ENCODE measurements at places on chromosomes 13 and 19.
A peak's percentile ranks its signal among the peaks of the same experiment; 100 is the strongest.

DNA sequence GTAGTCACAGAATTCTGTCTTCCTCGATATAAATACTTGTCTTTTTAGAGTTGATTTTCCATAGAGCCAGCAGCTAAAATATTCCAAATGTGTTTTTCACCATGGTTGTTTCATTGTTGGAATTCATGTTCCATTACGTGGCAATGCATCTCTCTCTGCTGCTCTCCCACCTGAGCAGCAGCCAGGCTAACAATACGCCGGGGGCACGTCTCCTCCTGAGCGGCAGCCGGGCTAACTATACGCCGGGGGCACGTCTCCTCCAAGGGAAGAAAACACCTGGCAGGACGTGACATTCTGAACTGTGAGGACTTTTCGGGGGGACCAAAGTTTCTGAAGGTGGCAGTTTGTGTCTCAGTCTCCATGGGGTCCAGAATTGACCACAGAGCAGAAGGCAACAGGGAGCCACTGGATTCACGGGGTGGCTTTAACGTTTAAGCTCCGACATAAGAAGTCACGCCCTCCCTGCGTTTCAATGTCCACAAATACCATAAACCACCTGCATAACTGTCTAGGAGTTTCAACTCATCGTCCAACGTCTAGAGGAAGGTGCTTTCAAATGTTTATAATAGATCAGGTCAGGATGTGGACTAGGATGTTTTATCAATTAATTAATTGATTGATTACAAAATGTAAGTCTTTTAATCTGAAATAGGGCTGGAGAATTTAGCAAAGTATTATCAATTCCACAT is 15.1 kb downstream of the PLPP2 start:
- no peak for DNase-seq

DNA sequence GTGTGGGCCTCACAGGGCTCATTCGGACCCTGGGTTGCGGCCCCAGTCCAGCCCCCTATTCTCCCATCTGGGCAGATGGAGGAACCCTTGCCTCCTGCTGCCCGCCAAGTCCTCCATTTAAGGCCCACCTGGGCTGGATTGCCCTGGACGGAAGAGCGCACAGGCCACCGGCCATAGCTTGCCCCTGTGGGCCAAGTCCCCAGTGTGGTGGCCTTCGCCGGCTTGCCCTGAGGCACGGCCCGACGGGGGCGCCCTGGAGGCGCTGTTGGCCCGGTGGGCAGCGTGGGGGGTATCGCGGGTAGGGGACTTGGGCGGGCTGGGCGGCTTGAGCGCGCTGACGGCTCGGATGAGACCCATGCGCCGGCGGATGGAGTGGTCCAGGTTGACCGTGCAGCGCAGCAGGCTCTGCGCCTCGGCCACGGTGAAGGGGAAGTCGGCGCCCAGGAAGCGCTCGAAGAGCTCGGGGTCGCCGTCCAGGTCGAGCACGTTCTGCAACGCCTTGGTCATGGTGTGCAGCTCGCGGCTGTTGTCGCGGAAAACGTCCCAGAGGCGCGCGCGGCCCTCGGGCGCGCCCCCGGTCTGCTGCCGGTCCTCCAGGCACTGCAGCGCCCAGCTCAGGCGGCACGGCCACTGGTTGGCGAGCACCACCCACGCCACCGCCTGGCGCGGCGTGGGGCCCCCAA is 8.8 kb downstream of the NKPD1 start:
- no peak for DNase-seq

DNA sequence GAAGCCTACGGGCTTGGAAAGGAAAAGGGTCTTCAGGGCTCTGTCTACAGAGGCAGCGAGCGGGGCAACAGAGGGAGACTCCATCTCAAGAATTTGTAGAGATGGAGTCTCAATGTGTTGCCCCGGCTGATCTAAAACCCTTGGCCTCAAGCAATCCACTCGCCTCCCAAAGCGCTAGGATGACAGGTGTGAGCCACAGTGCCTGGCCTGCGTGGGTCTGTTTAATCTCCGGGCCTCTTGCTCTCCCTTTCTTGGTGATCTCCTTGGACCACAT is 8.1 kb downstream of the RPS9 start:
- no peak for DNase-seq

DNA sequence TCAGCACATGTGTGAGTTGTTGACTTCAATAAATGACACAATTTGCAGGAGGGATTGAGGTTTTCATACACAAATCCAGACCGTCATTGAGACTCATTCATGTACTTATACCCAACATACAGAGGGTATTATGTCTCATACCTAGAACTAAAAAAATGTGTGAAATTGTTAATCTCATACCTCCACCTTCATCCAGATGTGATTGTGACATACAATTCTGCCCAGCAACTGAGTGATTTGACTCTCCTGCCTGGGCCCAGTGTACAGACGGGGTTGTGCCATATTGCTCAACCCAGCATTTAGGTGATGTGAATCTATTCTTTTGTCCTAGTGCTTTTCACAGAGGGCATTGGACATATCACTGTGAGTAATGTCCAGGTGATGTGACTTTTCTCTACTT is 12.6 kb upstream of the ZNF681 start:
- DNase-seq: no peak

GRCh38 chr13:87107651-87108050 is 563.5 kb upstream of the SLITRK5 start:
- no peak for DNase-seq

GRCh38 chr13:59531571-59532091 is 632.1 kb downstream of the DIAPH3 start:
- DNase-seq: no peak

- no peak for DNase-seq
Measured at GRCh38 chr13:23081220-23081619, 99.6 kb upstream of the SGCG start.

- peak; percentile 64 for DNase-seq
Measured at GRCh38 chr19:13840305-13841085, 36.4 kb upstream of the NANOS3 start.

- no peak for DNase-seq
Measured at GRCh38 chr13:55069746-55070145, 2041.1 kb downstream of the OLFM4 start.

DNA sequence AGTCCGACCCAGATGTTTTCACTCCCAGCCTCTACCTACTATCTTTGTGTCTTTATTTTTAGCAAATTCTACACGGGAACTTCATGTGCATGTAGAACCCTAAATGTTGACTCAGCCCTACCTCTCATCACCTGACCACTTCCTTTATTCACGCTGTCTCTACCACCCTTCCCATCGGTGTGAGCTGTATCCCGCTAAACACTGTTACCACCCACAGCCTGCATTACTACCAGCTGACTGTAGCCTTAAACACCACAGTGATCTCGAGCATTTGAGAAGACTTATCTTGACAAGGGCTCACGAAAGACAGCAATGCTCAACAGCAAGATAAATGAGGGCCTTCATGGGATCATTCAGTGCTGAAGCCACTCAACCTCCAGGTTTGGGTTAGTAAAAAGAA is 15.1 kb downstream of the NCR1 start:
- no peak for DNase-seq
